CD4-positive, alpha-beta T cell treated with Interleukin-10 for 1 hour (primary cell): ENCODE measurements at places on chromosomes 2 and 18.

DNA sequence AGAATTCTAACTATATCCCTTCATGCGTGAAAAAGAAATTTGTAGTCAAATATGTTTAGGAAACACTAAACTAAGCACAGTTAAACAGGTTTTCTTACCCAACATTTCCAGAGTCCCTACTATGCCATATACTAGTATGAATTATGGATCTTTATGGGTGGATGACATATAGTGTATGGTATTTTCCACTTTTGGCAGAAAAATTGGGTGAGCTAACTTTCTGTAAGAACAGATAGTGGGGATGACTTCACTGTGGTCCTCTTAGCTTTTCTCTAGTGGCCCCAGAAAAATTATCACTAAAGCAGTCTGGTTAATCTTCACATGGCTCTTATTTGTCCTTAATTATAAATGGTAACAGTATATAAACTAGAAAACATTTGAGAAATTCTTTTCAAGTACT lies 240.0 kb upstream of the GULP1 start:
- no peak for DNase-seq

- no peak for DNase-seq
Measured at GRCh38 chr2:46079985-46080560, 217.1 kb upstream of the EPAS1 start.

DNA sequence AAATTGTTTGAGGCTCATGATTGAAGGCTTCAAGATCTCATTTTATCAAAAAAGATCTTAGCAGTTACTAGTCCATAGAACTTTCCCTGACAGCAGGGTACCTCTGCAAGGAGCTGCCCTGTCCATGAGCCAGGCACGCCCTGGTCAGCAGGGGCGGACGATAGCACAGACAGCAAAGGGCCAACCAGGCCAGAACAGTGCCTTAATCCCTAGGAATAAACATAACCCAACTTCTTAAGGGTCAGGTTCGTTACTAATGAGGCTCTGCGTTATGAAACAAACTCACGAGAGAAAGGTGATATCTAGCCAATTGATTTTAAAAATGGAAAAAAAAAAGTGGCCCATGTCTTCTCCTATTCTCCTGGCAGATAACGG lies 59.2 kb downstream of the BCL2 start:
- DNase-seq = no peak

DNA sequence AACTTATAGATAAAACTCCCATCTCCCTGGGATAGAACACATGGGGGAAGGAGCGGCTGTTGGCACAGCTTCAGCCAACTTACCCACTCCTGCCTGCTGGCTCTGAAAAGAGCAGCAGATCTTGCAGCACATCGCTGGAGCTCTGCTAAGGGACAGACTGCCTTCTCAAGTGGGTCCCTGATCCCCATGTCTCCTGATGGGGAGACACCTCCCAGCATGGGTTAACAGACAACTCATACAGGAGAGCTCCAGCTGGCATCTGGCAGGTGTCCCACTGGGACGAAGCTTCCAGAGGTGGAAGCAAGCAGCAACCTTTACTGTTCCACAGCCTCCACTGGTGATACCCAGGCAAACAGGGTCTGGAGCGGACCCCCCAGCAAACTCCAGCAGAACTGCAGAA lies 673.3 kb downstream of the NRXN1 start:
- DNase-seq = no peak

DNA sequence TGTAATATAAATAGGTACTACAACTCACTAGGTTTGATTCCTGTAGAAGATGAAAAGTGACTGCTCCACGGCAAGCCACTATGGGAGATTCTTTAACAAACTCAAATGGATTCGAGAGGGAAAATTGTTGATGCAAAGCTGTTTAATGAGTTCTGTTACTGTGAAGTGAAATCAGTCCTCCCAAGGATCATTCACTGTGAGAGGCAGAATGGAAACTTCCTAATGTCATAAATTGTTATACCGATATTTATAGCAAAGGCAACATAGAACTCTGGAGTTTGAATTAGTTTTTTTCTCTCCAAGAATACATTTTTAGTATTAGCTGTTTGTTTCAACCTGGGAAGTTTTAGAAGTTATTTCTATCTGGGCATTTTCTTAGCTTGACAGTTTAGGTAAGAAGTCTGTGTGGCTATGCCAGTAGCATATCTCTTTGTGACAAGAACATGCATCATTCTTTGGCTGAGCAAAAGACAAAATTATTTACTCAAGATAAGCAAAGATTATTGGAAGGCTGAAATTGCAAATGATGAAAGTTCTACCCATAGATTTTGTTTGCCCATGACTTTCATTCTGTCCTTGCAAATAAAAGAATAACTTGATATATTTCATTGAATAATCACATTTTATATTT lies 979.7 kb downstream of the DPP10 start:
- DNase-seq = no peak

- no peak for DNase-seq
Measured at GRCh38 chr2:3585261-3586109, 9.4 kb upstream of the COLEC11 start.

GRCh38 chr2:230358305-230358704 lies 31.3 kb downstream of the SP140L start:
- DNase-seq = no peak

DNA sequence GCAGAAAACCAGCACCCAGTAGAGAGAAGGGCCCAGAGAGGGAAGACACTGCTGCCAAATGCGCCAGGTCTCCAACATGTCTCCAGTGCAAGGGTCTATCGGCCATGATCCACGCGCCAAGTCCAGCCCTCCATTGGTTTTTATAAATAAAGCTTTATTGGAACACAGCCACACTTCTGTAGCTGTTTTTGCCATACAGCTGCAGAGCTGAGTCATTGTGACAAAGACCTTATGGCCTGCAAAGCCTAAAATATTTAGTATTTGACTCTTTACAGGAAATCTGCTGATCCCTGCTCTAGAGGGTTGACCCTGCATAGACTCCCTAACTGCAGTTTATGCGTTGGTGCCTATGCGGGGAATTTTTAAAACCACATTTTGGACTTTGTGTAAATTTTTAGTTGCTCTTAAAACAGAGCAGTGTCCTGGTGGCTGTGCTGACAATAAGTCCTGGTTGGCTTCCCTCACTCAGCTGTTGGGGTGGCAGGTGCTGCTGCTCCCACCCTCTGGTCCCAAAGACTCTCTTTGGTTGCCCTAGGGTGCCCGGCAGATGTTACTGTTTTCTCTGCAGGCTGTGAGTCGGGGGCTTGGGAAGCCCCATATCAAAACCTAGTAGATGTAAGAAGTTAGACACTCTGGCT lies 154.9 kb downstream of the CTIF start:
- no peak for DNase-seq

DNA sequence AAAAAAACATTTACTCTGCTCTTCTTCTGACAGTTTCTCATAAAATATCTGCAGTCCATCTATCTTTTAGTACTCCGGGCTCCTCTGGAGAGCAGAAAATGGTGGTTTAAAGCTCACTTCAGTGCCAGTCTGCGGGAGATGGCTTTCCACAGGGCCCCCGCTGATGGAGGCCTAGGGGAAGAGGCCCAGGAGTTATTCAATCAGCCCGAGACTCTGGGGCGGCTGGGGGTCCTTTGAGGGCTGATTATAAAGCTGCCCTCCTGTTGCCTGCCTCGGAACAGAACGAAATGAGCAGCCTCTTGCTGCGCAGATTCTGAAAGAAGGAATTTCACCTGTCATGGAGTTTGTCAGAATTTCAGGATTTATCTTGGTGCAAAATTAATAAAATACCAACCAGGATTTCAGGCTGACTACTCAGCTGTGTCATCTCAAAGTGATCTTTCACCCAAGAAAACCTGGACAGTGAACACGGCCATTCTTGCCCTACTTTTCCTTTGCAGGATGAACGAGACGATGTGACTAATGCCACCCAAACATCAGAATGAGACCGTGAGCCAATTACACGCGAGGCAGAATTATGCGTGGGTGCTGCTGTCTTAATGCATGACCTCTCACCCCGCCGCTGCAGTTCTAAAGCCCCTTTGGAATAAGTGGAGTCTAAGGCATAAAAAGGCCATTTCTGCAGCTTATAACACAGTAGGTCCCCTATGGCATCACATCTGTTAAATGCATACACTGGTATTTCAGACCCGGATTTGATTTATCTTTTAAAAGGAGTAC lies 273.8 kb downstream of the ZNF521 start:
- DNase-seq = no peak

DNA sequence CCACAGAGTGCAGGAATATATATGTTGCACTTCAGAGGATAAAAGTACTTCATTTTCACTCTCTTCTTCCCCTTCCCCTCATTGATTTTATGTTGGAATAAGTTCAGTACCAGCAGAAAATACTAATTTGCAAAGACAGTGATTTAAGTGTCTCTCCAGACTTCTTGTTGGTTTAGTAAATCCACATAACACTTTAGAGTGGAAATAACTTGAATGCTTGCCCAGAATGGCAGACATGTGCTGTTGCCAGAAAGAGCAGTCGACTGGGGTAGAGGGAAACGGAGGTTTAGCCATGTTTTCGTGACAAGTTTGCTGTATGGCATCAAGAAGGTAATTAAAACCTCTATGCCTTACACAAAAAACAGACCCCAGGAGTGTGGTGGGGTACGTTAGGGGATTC lies 246.0 kb upstream of the CXCR4 start:
- no peak for DNase-seq

GRCh38 chr2:83365476-83365875 lies 1093.6 kb downstream of the SUCLG1 start:
- no peak for DNase-seq

- no peak for DNase-seq
Measured at GRCh38 chr2:168622559-168622958, 166.5 kb downstream of the CERS6 start.

DNA sequence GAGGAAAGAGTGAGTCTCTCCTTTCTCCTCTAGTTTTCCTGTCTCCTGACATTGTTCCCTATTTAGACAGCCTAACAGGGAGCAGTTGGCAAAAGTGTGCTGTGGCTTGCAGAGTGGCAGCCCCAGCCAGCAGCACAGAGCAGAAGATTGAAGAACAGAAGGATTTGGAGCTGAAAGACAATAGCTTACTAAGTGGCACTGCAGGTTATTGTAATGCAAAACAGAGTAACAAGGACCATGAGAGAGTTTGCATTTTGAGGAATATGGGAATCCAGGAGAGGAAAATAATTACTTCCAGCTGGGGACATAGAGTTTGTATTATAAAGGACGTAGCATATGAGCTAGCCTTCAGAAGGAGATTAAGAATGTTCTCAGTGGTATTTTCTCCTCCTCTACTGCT lies 342.4 kb downstream of the AKAIN1 start:
- DNase-seq = no peak

- DNase-seq = no peak
Measured at GRCh38 chr18:37254973-37255372, 310.6 kb downstream of the CELF4 start.

DNA sequence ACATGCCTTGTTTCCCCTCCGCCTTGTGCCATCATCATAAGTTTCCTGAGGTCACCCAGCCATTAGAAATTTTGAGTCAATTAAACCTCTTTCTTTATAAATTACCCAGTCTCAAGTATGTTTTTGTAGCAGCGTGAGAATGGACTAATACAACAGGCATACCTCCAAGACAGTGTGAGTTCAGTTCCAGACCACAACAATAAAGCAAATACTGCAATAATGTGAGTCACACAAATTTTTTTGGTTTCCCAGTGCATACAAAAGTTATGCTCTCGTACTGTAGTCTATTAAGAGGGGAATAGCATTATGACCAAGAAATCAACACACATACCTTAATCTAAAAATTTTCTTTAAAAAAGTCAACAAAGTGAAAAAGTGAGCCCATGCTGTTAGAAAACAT lies 217.2 kb downstream of the NR4A2 start:
- no peak for DNase-seq

DNA sequence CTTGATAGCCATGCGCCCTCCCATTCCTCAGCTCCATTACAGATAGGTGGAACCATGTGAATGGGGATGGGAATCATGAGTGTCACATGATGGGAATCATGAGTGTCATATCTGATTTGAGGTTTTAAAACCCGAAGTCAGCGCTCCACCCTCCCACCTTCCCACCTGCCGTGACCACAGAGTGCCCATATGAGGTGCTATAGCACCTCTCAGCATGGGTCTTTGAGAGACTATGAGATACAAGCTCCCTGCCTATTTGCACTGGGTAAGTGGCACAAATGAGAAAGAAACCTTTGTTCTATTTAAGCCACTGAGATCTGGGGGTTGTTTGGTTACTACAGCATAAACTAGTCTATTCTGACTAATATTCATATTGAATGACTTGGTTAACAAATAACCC lies 78.5 kb upstream of the PTPRM start:
- no peak for DNase-seq

DNA sequence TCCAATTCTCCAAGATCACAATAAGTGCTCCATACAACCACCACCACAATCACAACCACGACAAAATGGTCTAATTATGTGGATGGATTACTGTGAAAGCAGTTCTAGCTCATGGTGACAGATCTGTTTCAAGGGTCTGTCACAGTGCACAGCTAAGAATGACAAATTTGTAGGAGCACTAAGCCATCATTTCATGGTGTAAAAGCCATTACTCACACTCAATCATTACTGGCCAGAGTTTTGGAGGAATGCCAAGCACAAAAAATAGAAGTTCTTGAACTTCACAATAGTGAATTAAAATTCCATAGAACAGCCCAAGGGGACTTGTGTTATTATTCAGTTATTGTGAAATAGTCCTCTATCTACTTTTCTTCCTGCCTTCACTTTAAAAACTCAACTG lies 2.3 kb downstream of the CPS1 start:
- no peak for DNase-seq

- DNase-seq = no peak
Measured at GRCh38 chr2:219521066-219521880, 7.0 kb downstream of the ASIC4 start.

GRCh38 chr2:158775273-158776027 lies 19.7 kb upstream of the DAPL1 start:
- no peak for DNase-seq

GRCh38 chr2:231887756-231888155 lies 38.4 kb downstream of the NPPC start:
- DNase-seq = no peak

GRCh38 chr2:211737282-211737681 lies 801.3 kb downstream of the ERBB4 start:
- DNase-seq = no peak

- DNase-seq = peak; percentile 3
Measured at GRCh38 chr2:85998071-85998991, 107.4 kb downstream of the POLR1A start.

DNA sequence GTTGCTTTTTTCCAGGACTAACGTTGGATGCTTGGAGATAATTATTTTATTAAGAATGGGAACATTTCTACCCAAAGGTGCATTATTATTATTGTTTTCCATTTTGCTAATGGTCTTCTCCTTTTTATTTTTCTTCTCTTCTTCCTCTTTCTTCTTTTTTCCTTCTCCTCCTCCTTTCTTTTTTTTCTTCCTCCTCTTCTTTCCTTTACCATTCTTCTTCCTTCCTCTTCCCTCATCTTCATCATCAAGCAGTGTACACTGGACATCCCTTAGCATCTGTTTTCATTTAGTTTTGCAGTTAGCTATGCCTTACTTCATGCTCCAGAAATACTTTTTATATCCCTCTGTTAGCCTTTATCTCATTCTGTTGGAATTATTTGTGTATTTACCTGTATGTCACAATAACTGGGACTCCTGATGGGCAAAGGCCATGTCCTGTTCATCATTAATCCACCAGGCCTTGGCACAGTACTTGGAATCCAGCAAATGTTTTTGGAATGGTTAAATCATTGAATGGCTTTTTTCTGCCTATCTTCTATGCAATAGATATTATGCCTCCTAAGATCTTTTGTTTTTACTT lies 162.7 kb downstream of the CAMKMT start:
- DNase-seq = no peak
